ENCODE measurements at places on chromosomes 7 and 10. TPM values are rescaled to one million over a fixed set of nuclear protein-coding genes. Genes with fewer than 3 reads are reported as not detected.

DNA sequence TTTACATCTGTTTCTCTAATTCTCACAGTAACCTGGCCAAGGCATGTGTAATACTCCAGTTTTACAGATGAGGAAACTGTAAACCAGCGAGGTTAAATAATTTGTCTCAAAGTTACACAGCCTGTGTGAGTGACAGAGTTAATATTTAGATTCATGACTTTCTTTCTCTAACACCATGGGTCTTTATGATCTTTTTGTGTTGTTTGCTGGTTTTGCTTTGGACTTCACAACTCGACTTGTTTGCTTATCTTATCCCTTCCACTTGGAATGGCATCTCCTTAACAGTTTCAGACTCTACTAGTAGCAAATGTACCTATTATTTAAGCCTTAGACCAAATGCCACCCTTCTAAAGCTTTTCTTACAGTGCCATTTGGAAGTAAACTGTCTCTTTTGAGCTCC is 34.4 kb downstream of the MXI1 start:
- H3K27ac ChIP-seq = no peak overlapping the region
- peaks cover 2% of the 10 kb centered on the region for H3K4me1 ChIP-seq
- no peaks in the 10 kb centered on the region for H3K36me3 ChIP-seq
- no peak overlapping the region for H3K4me3 ChIP-seq

DNA sequence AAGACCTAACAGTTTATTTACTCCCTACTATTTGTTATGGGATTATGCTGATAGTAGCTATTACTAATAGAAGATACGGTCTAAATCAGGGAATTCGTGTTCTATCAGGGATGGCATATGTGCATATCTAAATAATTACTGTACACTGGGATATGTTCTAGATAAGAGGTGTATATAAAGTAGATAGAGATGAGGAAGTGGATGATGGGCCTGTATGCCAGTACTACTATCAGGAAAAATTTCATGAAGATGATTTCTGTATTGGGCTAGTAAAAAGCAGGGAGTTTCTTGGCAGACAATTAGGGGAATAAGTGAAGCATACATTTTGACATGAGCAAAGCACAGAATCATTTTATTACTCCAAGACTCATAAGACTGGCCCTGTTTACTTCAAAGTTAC is 26.2 kb downstream of the PTPN12 start:
- peaks cover 5% of the 10 kb centered on the region for H3K4me1 ChIP-seq
- no peak overlapping the region for H3K27ac ChIP-seq
- no peaks in the 10 kb centered on the region for H3K36me3 ChIP-seq
- no peak overlapping the region for H3K4me3 ChIP-seq
- no peaks in the 10 kb centered on the region for H3K27me3 ChIP-seq

GRCh38 chr7:151721694-151722093 is 155.2 kb downstream of the PRKAG2 start:
- H3K4me3 ChIP-seq = no peak overlapping the region
- H3K27ac ChIP-seq = no peak overlapping the region
- DNase-seq = no peak
- peaks cover 19% of the 10 kb centered on the region for H3K4me1 ChIP-seq
- H3K27me3 ChIP-seq = no peaks in the 10 kb centered on the region

GRCh38 chr7:49099587-49100326 is 175.4 kb downstream of the CDC14C start:
- no peak overlapping the region for H3K4me3 ChIP-seq
- DNase-seq = no peak
- no peaks in the 10 kb centered on the region for H3K36me3 ChIP-seq
- no peak overlapping the region for H3K27ac ChIP-seq
- H3K27me3 ChIP-seq = no peaks in the 10 kb centered on the region
- no peaks in the 10 kb centered on the region for H3K4me1 ChIP-seq

Gene NKX2-3
- polyA plus RNA-seq = 0.12 TPM
